ENCODE measurements at places on chromosomes 2 and 18.

DNA sequence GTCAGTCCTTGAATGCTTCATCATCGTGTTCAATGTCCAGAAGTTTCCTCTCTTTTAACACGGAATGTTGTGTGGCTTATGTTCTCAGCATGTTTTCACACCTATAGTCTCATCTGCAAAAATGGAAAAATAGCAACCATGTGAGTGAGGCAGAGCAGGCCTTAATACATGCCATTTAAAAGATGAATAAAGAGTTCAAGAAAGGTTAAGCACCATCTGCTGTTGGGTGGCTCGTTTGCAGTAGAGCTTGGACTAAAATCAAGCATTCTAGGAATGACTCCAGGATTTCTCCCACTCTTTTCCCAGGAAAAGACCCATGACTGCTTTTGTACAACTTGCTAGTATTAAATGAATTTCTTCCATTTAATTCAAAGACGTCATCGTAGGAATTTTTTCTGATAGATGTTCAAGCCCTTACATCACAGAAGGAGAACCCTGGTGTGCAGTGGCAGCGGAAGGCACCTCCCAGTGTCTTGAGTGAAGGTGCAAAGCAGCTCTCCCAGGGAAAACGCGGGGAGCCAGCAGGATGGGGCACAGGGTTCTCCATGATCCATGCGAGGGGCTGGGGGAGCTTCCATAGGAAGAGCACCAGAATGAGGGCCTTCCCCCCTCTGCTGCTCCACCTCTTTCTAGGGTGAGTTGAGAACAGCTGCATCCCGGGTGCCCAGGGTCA, 9.6 kb downstream of the DCDC2C start:
- peaks cover 4% of the 10 kb centered on the region for H3K27me3 ChIP-seq
- no peak for DNase-seq
- no peak overlapping the region for H3K4me3 ChIP-seq
- no peaks in the 10 kb centered on the region for H3K4me1 ChIP-seq

- H3K27ac ChIP-seq = no peak overlapping the region
- H3K4me1 ChIP-seq = no peaks in the 10 kb centered on the region
- H3K36me3 ChIP-seq = no peaks in the 10 kb centered on the region
Observed at GRCh38 chr2:41998186-41999127, 49.4 kb upstream of the PKDCC start.

DNA sequence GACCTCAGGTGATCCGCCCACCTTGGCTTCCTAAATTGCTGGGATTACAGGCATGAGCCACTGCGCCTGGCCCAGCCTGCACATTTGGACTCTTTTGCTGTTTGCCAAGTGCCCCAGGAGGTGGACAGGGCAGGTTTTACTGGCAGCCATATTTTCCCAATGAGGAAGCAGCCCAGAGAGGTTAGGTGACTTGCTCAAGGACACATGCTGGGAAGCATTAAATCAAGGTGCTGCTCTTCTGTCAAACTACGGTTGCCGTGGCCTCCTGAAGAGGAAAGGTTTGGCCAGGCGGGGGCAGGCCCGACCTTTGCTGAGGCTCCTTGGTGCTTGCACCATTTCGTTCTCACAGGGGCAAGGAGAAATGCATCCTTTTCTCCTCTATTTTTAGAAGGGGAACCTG, 44.0 kb downstream of the DNMT3A start:
- no peaks in the 10 kb centered on the region for H3K27me3 ChIP-seq
- H3K4me3 ChIP-seq = no peak overlapping the region
- H3K36me3 ChIP-seq = peaks cover 40% of the 10 kb centered on the region

DNA sequence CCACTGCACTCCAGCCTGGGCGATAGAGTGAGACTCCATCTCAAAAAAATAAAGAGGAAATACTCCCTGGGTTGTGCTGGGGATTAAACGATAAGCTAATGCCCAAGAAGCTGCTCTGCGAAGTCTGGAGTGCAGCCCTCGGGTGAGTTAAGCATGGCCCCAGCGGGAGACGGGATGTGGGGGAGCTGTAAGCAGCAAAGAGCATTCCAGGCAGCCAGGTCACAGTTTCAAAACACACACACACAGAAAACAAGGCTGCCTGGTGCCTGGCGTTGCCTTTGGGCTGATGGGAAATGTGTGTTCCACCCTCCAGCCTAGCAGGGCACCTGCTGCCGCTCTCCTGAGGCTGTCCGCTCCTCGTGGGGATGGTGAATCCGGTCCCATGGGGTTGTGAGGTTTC, 24.1 kb downstream of the ODC1 start:
- H3K27ac ChIP-seq = no peak overlapping the region
- H3K4me1 ChIP-seq = no peaks in the 10 kb centered on the region
- no peaks in the 10 kb centered on the region for H3K27me3 ChIP-seq
- H3K4me3 ChIP-seq = no peak overlapping the region
- no peak for DNase-seq

DNA sequence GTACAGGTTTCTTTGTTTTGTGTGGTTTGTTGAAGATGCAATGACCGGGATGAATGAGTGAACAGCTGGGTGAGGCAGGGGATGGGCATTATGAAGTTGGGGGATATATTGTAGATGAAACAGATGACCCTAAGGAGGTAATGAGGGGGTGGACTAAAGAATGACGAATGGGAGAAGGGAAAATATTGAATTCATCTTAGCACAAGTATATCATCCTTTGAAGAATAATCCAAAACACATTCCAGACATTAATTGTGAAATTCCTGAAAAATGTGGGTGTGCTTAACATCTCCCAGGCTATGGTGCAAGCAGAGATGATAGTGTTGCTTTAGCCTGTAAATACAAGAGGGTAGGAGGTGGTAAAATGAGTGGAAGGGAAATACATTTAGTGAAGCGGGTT, 5.8 kb downstream of the CRIM1 start:
- H3K36me3 ChIP-seq = peaks cover 2% of the 10 kb centered on the region
- peaks cover 28% of the 10 kb centered on the region for H3K4me1 ChIP-seq
- no peak for DNase-seq
- no peak overlapping the region for H3K4me3 ChIP-seq
- no peak overlapping the region for H3K27ac ChIP-seq

GRCh38 chr2:83725735-83726134, 733.3 kb downstream of the SUCLG1 start:
- H3K36me3 ChIP-seq = no peaks in the 10 kb centered on the region
- H3K4me1 ChIP-seq = no peaks in the 10 kb centered on the region
- no peak overlapping the region for H3K4me3 ChIP-seq
- no peak overlapping the region for H3K27ac ChIP-seq
- no peaks in the 10 kb centered on the region for H3K27me3 ChIP-seq
- DNase-seq = no peak

Measured in activated naive CD8-positive, alpha-beta T cell treated with anti-CD3 and anti-CD28 coated beads, Interleukin-2, amount 50 U/mL, for 24 hours (primary cell).